ENCODE measurements at places on chromosomes 3 and 15. TPM values are rescaled to one million over a fixed set of nuclear protein-coding genes. Genes with fewer than 3 reads are reported as not detected.

Gene CFAP44
- total RNA-seq: 11.0 TPM

Gene EFCC1
- 3.7 TPM for total RNA-seq

Gene MCTP2
- 21.1 TPM for total RNA-seq

Gene FBXO40
- total RNA-seq: not detected

DNA sequence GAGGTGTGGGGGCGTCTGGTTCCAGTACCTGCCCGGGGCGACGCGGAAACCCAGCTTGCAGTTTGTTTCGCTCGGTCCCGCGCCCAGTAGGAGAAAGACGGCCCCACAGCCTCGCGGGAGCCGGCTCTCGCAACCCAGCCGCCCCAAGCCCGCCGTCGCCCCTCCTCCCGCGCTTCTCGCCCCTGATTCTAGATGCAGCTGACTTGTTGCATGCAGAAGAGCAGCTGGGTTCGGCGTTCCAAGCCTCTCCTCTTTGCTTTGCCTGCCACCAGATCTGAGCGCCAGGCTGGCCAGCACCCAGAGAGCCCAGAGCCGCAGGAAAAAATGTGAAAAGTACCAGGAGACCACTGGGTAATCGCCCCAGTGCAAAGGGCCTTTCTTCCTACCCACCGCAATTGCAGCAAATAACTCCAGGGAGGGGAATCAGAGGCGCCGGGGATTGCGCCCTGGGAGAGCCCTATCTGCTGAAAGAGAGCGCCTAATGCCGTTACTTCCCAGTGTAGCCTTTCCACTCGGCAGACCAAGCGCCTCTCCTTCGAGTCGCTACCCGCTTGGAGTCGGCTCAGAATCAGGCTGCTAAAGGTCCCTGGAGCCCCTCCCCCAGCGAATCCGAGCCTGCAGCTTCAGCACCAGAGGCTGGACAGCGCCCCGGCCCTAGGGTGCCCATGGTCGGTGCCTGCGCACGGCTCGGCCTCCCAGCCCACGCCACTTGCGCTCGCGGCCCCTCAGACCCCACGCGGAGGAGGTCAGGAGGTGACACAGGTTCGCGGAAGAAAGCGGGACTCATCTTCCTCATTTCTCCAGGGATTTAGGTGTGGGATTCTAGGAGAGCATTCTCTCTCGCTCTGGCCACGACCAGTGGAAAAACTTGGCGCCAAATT is 15.7 kb upstream of the AEN start:
- no peak overlapping the region for H3K4me3 ChIP-seq
- no peaks in the 10 kb centered on the region for H3K36me3 ChIP-seq
- no peak for DNase-seq
- peaks cover 2% of the 10 kb centered on the region for H3K4me1 ChIP-seq

DNA sequence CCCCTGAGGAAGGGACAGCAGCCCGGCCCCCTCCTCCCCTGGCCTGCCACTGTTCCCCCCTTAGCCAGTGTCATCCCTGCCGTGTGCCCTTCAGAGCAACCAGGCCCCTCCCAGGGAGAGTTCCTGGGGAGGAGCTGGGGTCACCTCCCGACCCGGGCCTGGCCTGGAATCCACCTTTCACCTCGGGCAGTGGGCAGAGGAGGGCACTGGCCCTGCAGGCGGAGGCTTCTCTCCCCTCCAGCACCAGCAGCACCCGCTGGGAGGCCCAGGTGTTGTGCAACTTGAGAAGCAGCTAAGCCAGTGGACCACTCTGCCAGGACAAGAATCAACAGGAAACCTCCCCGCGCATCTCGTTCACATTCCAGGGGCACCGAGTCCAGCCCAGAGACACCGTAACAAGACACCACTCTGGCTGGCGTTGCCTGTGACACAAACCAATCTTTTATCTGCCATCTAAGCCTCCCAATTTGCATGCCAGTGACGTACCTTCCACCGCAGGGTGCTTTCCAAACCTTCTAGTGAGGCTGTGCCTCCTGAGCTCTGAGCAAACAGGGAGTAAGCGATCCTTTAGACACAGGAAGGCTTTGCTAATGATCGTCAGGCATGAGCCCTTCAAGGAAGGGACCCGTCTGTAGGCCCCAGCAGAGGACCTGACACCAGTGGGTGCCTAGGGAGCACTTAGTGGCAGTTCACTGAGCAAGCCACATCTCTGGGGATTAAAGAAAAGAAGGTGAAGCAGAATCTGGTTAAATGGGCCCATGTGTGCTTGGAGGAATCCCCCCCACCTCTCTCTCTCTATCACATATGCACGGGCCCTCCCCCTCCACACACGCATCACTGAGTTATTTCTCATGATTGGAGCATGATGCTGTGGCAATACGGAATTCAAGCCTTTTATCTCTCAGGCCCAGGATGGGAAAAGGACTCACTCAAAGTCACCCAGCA is 98.9 kb upstream of the TLE3 start:
- no peak overlapping the region for H3K4me3 ChIP-seq
- no peaks in the 10 kb centered on the region for H3K27me3 ChIP-seq
- peak overlapping the region; percentile 20 for H3K27ac ChIP-seq
- DNase-seq: no peak
- H3K36me3 ChIP-seq: no peaks in the 10 kb centered on the region

DNA sequence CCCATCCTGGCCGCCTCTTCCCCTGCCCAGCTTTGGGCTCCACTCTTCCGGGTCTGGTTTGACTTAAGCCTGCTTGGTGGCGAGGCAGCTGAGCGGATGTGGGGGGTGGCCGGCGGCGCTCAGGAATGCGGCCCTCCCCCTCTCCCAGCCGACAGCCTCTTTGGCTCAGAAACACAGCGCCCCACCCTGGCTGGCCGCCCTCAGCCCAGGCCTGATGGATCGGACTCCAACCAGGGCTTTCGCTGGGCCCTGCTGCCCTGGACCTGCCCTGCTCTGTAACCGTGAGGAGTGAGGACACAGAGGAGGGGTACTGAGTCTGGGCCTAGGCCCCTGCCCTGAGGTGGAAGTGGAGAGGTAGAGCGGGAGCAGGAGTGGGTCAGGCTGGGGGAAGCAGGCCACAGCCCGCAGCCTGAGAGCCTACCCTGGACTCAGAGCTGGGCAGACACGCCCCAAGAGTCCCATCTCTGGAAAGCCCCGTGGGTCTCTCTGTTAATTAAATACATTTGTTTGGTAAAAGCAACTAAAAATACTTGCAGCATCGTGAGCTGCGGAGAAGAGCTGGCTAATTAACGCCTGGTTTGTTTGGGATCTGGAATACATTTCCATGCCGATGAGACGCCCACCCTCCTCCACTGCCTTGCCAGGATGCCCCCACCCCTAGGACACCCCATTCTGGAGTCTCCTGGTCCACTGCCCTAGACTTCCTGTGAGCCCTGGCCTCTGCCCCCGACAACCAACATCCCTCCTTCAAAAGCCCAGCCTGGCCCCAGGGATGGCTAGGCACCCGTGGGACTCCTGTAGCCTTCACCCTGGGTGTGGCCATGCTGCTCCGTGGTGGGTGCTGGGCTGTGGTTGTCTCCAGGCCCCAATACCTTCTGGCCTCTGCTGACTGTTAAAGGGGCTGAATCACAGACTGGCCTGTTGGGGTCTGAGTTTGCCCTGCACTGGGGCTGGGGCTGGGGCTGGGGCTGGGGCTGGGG is 19.6 kb downstream of the PLXNA1 start:
- DNase-seq: peak; percentile 91
- peak overlapping the region; percentile 64 for H3K27ac ChIP-seq
- no peaks in the 10 kb centered on the region for H3K27me3 ChIP-seq
- H3K36me3 ChIP-seq: no peaks in the 10 kb centered on the region
- no peaks in the 10 kb centered on the region for H3K4me1 ChIP-seq

DNA sequence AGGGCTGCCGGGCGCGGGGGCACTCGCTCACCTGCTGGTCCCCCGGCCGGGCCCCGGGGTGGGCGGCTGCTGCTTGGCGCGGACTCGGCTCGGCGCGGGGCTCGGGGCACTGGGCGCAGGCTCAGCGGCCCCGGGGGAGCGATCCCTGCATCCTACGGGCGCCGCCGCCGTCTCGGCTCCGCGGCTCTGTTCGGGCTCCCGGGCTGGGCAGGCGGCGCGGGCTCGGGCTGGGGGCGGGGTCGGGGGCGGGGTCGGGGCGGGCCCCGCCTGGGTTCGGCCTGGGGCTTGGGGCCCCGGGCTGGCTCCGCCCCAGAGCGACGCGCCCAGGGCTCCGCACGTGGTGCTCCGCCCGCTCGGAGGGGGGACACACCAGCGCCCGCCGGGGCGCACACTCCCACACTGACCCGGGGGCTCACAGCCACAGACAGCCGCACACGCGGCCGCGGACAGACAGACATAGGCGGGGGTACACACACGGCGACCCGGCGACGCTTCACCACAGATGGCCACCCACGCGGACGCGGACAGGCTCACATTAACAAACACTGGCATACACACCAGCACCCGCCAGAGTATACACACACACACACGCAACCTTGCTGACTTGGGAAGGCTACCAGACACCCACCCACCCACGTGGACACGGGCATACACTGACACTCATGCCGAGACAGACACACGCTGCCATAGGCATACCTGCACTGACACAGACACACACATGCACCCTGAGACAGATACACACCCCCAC is at the start of gene SCN5A:
Gene SCN5A, minus strand, starts transcription at position 188 of the 748 bp plus-strand sequence. CDS start 16,380 bp downstream, outside the sequence.
- peaks cover 2% of the 10 kb centered on the region for H3K27me3 ChIP-seq
- H3K36me3 ChIP-seq: no peaks in the 10 kb centered on the region
- no peaks in the 10 kb centered on the region for H3K4me1 ChIP-seq
- peak within 1 kb of the TSS; percentile 21 for H3K4me3 ChIP-seq
- DNase-seq: peak; percentile 70

- H3K4me1 ChIP-seq: no peaks in the 10 kb centered on the region
- H3K4me3 ChIP-seq: no peak overlapping the region
- H3K27ac ChIP-seq: no peak overlapping the region
- DNase-seq: no peak
- H3K36me3 ChIP-seq: no peaks in the 10 kb centered on the region
- H3K27me3 ChIP-seq: no peaks in the 10 kb centered on the region
Observed at GRCh38 chr15:75171408-75171807, 30.3 kb upstream of the C15orf39 start.

DNA sequence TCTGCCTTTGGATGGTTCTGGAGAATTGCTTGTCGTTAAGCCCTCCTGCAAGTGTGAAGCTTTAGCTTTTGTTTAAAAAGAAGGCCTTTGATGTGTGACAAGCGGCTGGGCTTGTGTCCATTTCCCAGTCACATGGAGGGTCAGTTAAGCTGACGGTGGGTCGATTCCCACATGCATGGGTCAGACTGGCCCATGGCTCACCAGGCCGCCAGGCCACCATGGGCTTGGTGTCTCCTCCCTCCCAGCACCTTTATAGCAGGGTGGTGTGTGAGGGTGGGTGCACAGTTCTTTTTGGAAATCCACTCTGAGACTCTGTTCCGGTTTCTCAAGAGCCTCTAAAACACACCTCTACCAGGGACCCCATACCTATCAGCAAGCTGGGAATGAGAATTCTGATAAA is 67.2 kb downstream of the SCN5A start:
- no peak overlapping the region for H3K27ac ChIP-seq
- no peak for DNase-seq
- no peaks in the 10 kb centered on the region for H3K4me1 ChIP-seq
- no peaks in the 10 kb centered on the region for H3K27me3 ChIP-seq
- no peaks in the 10 kb centered on the region for H3K36me3 ChIP-seq

DNA sequence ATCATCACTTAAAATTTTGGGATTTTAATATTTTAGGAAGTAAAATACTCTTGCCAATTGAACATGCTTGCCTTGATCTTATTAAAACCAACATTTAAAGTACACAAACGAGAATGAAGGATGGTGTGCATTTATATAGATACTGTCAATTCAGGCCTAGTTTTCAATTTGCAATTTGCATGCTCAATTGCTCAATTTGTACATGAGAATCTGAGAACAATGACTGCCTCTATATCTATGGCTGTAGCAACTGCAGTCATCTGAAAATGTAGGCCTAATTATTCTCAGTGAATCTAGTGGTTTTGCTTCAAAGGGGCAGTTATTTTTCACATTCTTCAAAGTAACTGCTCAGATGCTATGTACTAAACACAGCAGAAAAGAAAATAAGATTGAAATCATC is 18.8 kb downstream of the ZBBX start:
- DNase-seq: no peak
- H3K27me3 ChIP-seq: no peaks in the 10 kb centered on the region
- no peak overlapping the region for H3K4me3 ChIP-seq

DNA sequence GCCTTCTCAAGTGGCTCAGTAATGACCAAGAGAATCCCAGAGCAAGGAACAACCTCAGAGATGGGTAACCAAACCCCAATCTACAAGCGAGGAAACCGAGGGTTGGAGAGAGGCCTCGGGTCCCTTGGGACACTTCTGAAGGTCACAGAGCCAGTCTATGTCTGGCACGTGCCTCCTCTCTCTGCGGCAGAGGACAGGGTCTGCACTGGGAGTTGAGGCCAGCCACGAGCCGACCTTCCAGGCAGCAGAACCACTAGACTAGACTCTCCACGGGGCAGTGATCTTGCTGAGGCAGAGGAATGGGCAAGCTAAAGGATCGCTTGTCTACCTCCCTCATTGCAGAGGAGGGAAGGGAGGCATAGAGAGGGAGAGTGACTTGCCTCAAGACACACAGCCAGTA is 100.6 kb upstream of the SMAD3 start:
- H3K4me3 ChIP-seq: no peak overlapping the region
- no peaks in the 10 kb centered on the region for H3K36me3 ChIP-seq
- no peak overlapping the region for H3K27ac ChIP-seq
- no peak for DNase-seq
- H3K27me3 ChIP-seq: no peaks in the 10 kb centered on the region

GRCh38 chr3:118497274-118497673 is 537.4 kb downstream of the IGSF11 start:
- no peaks in the 10 kb centered on the region for H3K36me3 ChIP-seq
- no peak for DNase-seq
- no peaks in the 10 kb centered on the region for H3K4me1 ChIP-seq
- no peaks in the 10 kb centered on the region for H3K27me3 ChIP-seq

DNA sequence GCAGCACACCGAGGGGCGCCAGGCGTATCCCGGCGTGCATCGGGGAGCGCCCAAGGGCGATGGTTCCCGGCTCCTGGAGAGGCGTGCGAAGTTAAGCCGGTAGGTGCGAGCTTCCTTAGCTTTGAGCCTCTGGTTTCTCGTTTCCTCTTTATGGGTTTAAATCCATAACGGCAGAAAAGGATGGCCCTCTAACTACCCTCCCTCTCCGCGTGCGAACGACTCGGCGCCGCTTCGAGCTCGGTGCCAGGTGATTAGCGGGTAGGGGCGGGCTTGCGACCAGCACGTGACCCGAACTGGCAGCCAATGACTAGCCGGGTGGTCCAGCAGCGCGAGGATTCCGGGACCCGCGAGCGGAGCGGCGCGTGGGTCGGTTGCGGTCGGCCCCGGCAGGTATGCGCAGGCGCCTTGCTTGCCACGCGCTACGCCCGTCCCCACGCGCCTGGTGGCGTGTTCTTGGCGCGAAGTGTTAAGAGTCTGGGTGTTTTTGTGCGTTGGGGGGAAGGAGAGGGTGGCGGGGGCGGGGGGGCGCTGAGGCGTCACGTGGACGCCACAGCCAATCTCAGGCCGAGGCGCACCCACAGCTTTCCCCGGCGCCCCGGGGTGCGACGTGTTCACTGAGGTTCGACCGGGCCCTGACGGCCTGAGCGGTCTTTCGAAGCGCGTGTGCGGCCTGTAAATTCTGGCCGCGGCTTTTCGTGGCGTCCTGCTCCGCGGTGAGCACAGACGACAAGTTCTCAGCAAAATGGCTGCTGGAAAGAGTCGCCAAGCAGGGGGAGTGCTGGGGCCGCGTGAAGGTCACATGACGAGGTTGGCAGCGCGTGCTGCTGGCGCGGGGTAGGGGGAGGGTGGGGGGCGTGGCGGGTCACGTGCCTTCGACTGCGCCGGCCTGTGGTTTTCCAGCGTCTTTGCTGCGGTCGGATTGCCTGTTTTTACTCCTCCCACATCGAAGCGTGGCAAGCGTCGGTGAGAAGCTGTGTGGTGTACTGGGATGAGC is 38.7 kb upstream of the MGA start:
- peak; percentile 94 for DNase-seq
- H3K36me3 ChIP-seq: no peaks in the 10 kb centered on the region
- no peaks in the 10 kb centered on the region for H3K4me1 ChIP-seq
- no peaks in the 10 kb centered on the region for H3K27me3 ChIP-seq
- peak overlapping the region; percentile 73 for H3K27ac ChIP-seq

Data from kidney (tissue), 22 donors.